ENCODE measurements at places on chromosomes 6 and 20.

DNA sequence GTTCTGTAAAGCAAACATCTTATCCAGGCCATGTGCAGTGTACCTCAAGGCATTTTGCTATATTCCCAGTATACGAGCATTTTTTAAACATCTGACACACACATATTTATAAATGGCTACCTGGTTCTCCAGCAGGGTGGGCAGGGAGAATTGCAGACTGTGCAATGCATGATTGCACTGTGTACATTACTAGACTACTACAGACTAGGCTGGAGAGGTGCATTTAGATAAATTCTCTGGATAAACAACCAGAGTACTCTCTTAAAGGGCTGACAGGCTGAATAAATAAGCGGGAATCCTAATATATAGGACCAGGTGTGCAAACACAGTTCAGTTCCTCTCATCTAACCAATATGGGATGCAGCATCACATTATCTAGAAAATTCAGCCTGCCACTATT lies 428.3 kb upstream of the ARID1B start:
- DNase-seq: no peak

DNA sequence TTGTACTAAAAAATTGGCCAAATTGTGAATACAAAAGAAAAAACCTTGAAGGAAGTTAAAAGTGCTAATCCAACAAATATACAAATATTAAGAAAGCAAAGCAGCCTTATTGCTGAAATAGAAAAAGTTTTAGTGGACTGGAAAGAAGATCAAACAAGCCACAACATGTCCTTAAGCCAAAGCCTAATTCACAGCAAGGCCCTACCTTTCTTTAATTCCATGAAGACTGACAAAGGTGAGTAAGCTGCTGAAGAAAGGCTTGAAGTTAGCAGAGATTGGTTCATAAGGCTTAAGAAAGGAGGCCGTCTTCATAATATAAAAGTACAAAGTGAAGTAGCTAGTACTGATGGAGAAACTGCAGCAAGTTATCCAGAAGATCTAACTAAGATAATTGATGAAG lies 53.5 kb downstream of the TINAG start:
- no peak for DNase-seq

DNA sequence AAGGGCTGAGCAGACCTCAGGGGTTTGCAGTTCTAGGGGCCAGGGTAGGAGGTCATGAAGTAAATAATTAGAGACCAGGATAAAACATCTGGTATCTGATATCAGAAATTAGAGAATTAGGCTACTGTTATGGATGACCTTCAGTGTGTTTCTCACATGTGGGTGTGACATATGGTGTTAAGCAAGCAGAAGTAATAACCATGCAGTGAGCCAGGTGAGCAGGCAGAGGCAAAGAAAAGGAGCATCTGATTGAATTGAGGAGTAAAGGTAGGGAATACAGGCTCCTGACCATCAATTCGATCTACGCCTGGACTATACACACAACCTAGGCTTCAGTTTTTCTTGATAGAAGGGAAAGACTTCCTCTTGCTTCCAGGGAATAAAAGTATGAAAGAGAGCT lies 34.7 kb upstream of the MAP3K7 start:
- DNase-seq: no peak

- DNase-seq: no peak
These were observed 105.1 kb downstream of the CDH4 start for GRCh38 chr20:61357119-61357518.

DNA sequence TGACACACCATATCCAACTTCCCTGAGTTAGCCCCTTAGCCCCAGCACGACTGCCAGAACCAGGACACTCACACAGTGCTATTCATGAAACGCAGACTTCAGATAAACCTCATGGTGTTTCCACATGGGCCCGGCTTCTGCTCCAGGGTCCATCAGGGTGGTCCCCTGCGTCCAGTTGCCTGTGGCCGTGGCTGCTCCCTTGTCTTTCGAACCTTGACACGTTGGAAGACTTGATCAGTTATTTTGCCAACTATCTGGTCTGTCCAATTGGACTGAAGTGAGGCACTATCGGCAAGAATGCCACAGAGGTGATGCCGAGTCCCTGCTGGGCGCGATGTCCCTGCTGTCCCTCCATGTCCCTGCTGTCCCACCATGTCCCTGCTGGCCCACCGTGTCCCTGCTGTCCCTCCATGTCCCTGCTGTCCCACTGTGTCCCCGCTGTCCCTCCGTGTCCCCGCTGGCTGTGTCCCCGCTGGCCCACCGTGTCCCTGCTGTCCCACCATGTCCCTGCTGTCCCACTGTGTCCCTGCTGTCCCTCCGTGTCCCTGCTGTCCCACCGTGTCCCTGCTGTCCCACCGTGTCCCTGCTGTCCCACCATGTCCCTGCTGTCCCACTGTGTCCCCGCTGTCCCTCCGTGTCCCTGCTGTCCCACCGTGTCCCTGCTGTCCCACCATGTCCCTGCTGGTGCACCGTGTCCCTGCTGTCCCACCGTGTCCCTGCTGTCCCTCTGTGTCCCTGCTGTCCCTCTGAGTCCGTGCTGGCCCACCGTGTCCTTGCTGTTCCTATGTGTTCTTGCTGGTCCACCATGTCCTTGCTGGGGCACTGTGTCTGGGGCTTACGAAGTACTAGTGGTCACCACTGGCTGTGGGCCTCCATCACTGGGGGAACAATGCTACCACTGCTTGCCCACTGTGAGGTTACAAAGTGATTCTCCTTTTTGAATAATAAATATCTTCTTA lies 251.4 kb downstream of the DLL1 start:
- no peak for DNase-seq

DNA sequence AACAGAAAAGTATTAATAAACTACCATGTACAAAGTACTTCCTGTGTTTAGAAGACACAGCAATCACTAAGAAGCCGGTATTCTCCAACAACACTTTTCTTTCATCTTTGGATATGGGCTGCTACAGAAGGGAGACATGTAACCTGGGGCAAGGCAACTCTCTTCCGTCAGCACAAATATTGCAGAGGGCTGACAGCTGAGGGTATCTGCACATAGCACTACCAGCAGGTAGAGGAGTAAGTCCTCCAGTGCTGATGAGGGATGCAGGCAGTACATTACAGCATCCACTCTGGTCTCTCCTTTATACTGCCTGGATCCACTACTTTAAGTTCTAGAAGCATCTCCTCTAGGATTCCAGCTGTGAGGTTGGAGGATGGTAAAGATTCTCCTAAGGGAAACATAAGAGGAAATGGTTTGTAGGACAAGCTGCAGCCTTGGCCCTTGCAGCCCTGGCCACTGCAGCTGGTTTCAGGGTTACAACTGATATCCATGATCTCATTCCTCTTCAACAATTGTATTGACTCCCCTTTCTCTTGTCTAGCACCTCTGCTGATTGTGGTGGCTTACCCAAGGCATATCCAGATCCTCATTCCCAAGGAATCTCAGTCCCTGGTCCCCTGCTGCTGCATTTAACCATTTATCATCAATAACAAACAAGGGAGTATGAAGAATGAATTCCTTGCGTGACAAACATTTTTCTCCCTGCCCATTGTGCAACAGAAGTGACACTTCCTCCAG lies 110.7 kb upstream of the ADGRF1 start:
- no peak for DNase-seq

- DNase-seq: no peak
These were observed 5.8 kb upstream of the GATA5 start for GRCh38 chr20:62481425-62482145.

DNA sequence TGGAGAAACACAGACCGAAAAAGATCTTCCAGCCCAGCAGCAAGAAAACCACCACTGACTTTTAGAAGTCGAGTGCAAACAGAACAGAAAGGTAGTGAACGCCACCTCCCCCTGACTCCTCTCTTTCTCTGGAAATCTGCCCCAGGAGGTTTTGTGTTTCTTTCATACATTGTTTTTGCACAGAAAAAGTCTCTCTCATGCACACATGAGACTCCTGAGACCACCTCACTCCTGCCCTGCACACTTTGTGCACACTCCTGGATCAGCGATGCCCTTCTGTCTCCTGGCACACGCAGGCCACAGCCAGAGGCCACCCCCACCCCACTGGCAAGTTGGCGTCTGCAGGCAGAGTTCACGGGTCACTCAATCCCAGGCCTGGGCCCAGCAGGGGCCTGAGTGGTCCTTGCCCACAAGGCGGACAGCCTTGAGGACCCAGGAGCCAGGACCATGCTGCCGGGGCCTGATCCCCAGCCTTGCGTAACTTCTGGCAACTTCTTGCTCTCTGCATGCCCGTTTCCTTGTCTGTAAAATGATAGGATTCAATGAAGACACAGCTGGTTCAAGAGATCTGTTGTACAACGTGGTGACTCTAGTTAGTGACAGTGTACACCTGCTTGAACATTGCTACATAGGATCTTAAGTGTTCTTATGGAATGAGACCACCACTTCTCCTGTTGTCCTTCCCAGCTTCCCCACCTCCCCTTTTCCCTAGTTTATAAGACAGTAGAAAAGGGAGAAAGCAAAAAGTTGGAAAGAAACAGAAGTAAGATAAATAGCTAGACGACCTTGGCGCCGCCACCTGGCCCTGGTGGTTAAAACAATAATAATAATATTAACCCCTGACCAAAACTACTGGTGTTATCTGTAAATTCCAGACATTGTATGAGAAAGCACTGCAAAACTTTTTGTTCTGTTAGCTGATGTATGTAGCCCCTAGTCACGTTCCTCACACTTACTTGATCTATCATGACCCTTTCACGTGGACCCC lies 30.2 kb upstream of the CST7 start:
- DNase-seq: no peak

DNA sequence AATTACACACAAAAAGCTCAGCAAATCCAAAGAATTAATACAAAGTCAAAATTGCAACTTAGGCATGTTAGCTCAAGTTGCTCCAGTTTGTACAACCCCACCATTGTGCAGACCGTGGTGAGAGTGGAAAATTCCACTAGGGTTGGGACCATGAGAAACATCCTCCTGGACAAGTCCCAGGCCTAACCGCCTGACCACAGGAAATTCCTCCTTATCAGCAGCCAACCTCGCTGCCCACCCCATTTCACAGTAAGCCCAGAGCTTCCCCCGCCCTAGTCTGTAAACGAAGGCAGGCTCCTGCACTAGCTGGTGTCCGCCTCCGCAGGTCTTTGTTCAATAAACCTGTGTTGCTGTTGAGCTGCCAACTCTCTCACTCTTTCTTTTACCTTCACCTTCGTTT lies 1023.3 kb downstream of the EYS start:
- peak; percentile 31 for DNase-seq

DNA sequence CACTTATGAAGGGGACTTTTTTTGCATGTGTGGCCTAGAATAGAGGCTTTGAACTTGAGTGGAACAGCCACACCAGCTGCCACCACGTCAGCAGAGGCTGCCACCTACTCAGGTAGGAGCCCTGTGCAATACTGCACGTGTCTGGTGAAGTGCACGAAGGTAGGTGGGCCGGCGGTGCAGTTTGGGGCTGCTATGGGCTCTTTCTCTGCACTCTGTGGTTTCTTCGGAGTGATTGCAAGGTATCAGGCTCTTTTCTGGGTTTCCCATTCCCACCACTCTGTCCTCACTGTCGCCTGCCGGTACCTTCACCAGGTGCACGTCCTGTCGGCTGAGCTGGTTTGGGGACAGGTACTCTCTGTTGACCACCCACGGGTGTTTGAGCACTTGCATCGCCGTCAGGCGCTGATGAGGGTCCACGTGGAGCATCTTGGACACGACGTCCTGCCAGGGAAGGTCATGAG lies 30.8 kb upstream of the MPC1 start:
- no peak for DNase-seq

GRCh38 chr20:36091561-36092397 lies 62.8 kb upstream of the EPB41L1 start:
- no peak for DNase-seq

DNA sequence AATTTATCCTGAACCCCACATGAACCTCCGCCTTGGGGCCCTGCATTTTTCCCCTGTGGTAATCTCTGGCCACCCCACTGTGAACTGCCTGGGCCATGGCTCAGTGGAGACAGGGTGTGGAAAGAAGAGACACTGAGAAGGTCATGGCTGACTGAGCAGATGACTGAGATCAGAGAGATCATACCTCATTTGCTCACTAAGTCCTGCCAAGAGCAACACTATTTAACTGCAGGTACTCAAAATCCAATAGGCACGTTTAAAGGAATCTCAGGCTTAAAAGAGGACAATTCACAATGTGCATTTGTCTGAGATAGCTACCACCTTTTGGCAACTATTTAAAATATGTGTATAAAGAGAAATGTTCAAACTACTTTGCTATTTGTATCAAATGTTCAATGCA lies 305.0 kb downstream of the GMDS start:
- DNase-seq: no peak

- no peak for DNase-seq
These were observed 49.2 kb upstream of the BLCAP start for GRCh38 chr20:37576911-37577310.

DNA sequence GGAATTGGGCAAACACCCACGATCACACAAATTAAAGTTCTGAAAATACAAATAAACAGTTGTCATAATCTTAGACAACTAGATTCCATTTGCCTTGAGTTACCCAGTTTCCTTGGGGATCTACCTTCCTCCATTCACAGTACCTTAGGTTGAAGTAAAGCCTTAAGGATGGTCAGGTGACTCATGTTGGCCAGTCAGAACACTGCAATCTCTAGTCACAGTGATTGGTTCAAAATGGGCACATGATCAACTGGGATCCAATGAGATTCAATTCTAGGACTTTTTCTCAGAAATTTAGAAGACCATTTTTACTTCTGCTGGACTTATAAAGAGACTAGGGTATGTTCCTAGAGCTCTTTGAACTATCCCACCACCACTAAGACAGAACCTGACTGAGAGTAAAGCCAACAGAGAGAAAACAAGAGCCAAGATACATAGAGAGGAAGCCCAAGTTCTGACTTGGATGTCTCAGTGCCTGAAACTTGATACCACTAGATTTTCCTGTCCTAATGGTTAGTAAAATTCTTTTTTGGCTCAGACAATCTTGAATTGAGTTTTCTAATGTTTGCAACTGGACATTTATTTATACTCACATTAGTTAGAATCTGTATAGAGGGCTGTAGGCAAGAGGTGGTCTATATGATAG lies 8.6 kb upstream of the CLIC5 start:
- DNase-seq: no peak

DNA sequence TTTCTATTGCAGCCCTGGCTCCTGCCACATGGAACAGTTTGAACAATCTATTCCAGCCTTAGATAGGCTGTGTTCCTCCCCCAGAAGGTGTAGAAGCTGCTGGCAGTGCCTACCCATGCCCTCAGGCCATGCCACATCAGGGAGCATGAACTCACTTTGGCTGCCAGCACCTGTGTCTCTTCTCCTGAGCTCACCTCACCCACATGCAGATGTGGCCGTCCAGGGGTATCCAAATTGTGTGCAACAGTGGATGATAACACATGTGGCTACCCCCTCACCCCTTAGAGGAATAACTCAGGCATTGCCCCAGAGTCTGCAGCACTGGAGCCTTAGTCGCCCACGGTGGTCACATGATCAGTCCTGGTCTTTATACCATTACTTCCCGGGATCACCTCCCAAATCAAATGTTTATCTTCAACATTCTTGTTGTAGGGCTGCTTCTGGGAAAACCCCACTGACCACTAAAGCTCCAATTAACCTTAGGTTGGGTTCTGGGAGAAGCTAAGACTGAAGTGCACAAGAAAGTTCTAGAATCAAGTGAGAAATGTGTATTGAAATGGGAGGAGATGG lies 110.4 kb downstream of the BANF2 start:
- no peak for DNase-seq

DNA sequence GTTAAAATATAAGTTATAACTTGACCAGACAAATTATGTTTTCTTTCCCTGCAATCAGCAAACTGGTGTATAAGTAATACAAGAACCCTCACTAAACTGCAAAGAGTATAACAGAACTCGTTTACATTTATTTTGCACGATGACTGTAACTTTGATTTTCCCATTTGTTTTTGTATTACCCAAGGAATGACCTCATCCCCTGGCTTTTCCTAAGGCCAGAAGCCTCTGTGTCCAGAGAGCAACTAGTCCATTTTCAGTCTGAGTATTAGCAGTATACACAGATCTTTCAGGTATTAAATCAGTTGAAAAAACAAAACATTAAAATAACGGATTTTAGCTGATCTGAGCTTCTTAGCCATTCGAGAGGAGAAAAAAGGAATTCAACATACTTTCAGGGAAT lies 17.2 kb downstream of the COL19A1 start:
- DNase-seq: no peak
